Right cardiac atrium (tissue), 5 donors: ENCODE measurements at places on chromosomes 2 and 18. TPM values are rescaled to one million over a fixed set of nuclear protein-coding genes. Genes with fewer than 3 reads are reported as not detected.

The FBLN7 gene
- 1.8 TPM for total RNA-seq

The EHD3 gene
- 11.4 TPM for total RNA-seq

The HMSD gene
- 1.1 TPM for total RNA-seq

The GRB14 gene
- 19.5 TPM for total RNA-seq

The ITPRIPL1 gene
- total RNA-seq = 0.68 TPM

The SERPINB13 gene
- not detected for total RNA-seq

The SNORC gene
- 1.6 TPM for total RNA-seq

The C2orf66 gene
- total RNA-seq = not detected

The MAP3K19 gene
- not detected for total RNA-seq

The ST8SIA3 gene
- not detected for total RNA-seq

The SERPINB2 gene
- not detected for total RNA-seq

The EIF2AK2 gene
- total RNA-seq = 21.9 TPM

The COL3A1 gene
- total RNA-seq = 242 TPM

The NDUFAF7 gene
- 17.8 TPM for total RNA-seq

The SLC19A3 gene
- 0.29 TPM for total RNA-seq

The ERMN gene
- 0.29 TPM for total RNA-seq

The LRP1B gene
- 0.88 TPM for total RNA-seq

The CTAGE1 gene
- total RNA-seq = not detected

The CTNNA2 gene
- total RNA-seq = not detected

The CRACDL gene
- total RNA-seq = 5.7 TPM

The PGAP1 gene
- total RNA-seq = 11.3 TPM

The RABL2A gene
- 8.6 TPM for total RNA-seq

The ARMC9 gene
- 3.8 TPM for total RNA-seq

The DNAJC5G gene
- total RNA-seq = 2.1 TPM

The MATN3 gene
- 0.38 TPM for total RNA-seq

The SERPINB12 gene
- total RNA-seq = not detected

The GALNT14 gene
- total RNA-seq = not detected

The SERTAD2 gene
- total RNA-seq = 17.9 TPM

The HRH4 gene
- total RNA-seq = not detected

The REV1 gene
- total RNA-seq = 34.0 TPM

The MAP2 gene
- 2.8 TPM for total RNA-seq
